ENCODE measurements at places on chromosomes 11 and 22.
A peak's percentile ranks its signal among the peaks of the same experiment; 100 is the strongest.

DNA sequence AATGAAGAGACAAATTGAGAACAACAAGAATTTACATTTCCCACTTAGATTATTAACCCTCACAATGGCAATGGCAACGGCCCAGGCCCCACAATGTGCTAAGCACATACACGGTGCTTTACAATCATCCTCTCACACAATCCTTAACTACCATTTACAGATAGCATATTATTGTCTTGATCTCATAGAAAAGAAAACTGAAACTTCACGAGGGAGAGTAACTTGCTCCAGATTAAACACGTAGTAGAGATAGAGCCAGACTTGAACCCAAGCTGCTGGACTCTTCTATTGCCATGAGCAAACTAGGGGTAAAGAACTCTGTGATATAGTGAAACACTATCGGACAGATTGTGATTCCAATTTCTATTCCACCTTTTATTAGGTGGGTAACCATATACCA, 665.1 kb downstream of the DLG2 start:
- no peak for DNase-seq

- DNase-seq: no peak
Observed at GRCh38 chr11:117978991-117979390, 7.2 kb upstream of the IL10RA start.

GRCh38 chr11:70472240-70472639, 73.9 kb downstream of the CTTN start:
- DNase-seq: no peak

- DNase-seq: no peak
Observed at GRCh38 chr11:115585361-115586024, 81.3 kb upstream of the CADM1 start.

GRCh38 chr11:87454241-87454640, 416.5 kb downstream of the TMEM135 start:
- no peak for DNase-seq

DNA sequence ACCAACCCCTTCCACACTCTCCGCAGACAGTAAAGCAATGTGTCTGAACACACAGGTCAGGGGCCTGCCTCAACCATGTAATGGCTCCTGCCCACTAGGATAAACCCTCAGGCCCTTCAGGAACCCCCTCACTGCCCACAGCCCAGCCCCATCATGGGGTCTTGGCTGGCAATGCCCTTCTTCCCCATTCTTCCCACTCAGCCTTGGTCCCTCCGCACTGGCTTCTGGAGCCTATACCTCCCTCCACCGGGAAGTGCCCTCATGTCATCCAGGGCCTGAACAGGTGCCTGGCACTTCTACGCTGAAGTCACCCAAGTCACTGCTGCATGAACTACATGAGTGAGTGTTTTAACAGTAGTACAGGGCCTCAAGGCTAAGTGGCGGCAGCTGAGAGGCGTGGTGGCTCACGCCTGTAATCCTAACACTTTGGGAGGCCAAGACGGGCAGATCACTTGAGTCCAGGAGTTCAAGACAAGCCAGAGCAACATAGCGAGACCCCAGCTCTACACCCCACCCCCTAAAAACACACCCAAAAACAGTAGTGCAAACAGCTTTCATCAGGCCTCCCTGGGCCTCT, 74.8 kb upstream of the PITPNB start:
- no peak for DNase-seq

GRCh38 chr11:63769042-63769713, 603 bp upstream of the ZFTA start:
- peak; percentile 3 for DNase-seq

- DNase-seq: no peak
Observed at GRCh38 chr11:66906061-66906733, 49.3 kb downstream of the LRFN4 start.

DNA sequence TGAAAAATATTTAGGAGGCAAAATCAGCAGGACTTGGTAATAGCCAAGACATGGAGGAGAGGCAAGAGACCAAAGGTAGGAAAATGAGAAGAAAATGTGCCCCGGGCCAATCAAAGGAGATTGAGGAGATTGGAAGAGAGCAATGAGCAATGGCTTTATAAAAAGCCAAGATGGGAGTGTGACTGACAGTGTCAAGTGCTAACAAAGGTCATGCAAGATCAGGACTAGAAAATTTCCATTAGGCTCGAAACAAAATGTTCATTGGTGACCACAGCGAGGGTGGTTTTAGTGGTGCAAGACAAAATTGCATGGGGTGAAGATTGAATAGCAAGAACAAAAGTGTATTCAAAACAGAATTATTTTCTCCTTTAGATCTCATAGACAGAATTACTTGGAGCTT, 45.2 kb upstream of the TBCEL start:
- DNase-seq: no peak

DNA sequence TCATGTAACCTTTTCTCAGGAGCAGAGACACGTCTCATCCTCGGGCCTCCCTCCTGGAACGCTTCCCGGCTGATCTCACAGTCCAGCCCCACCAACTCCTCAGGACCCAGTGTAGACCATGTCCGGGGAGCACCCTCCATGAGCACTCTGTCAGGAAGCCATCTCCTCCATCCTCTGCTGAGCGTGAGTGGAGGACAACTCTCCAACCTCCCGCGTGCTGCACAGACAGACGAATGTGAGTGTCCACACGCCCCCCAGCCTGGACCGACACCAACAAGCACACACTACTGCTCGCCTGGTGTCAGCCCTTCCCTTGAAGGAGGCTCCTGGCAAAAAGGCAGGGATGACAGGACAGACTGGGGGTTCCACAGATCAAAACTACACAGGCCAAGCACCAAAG, 86.6 kb downstream of the SHANK2 start:
- no peak for DNase-seq

GRCh38 chr22:27680636-27681035, 120.9 kb downstream of the MN1 start:
- no peak for DNase-seq

GRCh38 chr11:35413598-35413997, 5.8 kb downstream of the SLC1A2 start:
- no peak for DNase-seq

GRCh38 chr11:34798985-34799384, 117.2 kb downstream of the APIP start:
- DNase-seq: no peak

GRCh38 chr11:31805037-31805628, 6.0 kb downstream of the PAX6 start:
- DNase-seq: no peak

DNA sequence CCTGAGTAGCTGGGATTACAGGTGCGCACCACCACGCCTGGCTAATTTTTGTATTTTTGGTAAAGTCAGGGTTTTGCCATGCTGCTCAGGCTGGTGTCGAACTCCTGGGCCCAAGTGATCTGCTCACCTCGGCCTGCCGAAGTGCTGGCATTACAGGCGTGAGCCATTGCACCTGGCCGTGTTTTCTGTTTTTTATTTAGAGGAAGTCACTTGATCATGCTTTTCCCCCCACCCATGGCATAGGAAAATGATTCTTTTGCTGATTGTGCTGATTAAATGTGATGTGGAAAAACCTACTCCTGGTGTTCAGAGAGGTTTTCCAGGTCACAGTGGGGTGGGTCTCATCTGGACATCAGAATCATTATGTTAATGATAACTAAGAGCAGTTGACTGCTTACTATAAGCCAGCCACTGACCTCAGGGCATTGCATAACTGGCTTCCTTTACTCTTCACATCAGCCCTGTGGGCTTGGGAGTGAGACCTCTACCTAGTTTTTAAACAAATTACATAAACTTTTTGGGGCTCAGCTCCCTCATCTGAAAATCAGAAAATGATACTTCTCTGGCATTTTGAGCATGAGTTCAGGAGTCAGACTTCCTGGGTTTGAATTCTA, 71.0 kb downstream of the PTPRJ start:
- DNase-seq: no peak

- DNase-seq: no peak
Observed at GRCh38 chr11:77401486-77402217, 72.2 kb downstream of the PAK1 start.

- DNase-seq: no peak
Observed at GRCh38 chr11:62431171-62431901, 12.5 kb downstream of the SCGB1A1 start.

DNA sequence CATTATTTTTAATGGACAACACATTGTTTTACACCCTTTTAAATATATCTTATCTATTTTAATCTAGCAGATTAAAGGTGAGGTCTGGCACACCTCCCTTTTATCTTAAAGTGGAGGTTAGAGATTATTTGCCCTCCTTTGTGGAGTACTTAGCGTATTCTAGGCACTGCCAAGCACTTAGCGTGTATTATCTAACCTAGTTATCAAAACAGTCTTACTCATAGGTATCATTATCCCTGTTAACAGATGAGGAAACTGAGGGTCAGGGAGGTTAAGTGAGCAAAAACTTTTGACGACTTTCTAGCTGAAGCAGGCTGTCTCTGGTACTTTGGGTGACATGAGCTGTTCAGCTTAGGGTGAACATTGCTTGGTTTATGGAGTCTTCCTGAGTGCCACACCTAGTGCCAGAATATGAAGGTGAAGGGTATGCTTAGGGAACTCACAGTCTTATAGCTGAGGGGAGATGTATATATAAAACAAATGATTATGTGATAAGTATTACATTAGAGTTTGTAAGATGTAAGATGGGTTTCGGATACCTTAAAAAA, 55.0 kb downstream of the ZNRF3 start:
- no peak for DNase-seq

DNA sequence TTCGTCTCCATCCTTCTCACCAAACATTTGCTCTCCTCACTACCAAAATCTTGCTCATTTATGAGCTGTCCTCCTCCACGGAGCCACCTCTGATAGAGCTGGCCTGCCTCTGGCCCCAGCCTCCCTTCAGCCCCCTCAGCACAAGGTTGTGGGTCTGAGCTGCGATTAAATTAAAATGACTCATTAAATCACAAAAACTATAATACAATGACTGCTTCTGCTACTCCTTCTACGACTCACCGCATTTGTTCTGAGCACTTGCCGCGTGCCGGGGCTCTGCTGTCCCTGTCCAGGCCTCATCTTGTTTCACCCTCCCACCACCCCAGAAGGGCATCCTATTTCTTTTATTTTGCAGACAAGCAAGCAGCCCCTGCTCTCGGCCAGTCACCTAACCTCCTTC, 49.2 kb upstream of the TIMP3 start:
- no peak for DNase-seq

DNA sequence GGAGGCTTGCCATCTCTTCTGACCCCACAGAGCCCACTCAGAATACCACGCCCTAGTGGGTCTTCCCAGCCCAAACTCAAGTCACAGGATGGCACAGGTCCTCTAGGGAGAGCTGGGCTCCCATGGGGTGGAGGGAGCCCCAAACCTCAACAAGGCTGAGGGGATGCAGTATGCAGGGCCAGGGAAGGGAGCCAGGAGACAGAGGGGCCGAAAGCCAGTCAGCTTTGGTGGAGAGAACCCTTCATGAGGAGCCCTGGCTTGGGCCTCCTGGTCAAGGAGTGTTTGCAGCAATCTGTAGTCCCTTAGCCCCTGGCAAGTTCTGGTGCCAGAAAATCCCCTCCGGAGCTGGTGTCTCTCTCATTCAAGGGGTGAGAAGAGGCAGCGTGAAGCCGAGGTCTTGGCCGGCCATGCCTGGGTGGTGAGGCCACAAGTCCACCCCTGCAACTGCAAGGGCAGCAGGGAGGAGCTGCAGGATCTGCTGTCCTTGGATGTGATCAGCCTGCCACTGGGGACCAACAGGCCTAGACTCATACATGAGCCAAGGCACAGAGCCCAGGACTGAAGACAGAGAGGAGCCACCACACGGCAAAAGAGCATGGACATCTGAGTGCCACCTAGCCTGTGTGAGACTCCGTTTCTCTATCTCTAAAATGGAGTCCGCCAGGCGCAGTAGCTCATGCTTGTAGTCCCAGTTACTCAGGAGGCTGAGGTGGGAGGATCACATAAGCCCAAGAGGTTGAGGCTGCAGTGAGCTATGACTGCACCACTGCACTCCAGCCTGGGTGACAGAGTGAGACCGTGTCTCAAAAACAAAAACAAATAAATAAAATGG, 24.1 kb downstream of the NEAT1 start:
- no peak for DNase-seq

- DNase-seq: no peak
Observed at GRCh38 chr11:8301622-8302021, 37.9 kb upstream of the LMO1 start.

Data from effector memory CD4-positive, alpha-beta T cell (primary cell).